ENCODE measurements at places on chromosomes 13 and 19. TPM values are rescaled to one million over a fixed set of nuclear protein-coding genes. Genes with fewer than 3 reads are reported as not detected.

EXOSC5 gene
- 14.6 TPM for total RNA-seq

ZNF799 gene
- total RNA-seq = 2.4 TPM

EHD2 gene
- total RNA-seq = 110 TPM

LGALS14 gene
- not detected for total RNA-seq

SOX1 gene
- total RNA-seq = not detected

NTN5 gene
- total RNA-seq = not detected

ZNF709 gene
- total RNA-seq = 1.4 TPM

ATP5F1D gene
- 55.6 TPM for total RNA-seq

CYP2S1 gene
- total RNA-seq = not detected

CPAMD8 gene
- 2.5 TPM for total RNA-seq

UBE2L5 gene
- not detected for total RNA-seq

HIF3A gene
- total RNA-seq = 0.49 TPM
